GM12864 (cell line): ENCODE measurements at places on chromosomes 3 and 15.

DNA sequence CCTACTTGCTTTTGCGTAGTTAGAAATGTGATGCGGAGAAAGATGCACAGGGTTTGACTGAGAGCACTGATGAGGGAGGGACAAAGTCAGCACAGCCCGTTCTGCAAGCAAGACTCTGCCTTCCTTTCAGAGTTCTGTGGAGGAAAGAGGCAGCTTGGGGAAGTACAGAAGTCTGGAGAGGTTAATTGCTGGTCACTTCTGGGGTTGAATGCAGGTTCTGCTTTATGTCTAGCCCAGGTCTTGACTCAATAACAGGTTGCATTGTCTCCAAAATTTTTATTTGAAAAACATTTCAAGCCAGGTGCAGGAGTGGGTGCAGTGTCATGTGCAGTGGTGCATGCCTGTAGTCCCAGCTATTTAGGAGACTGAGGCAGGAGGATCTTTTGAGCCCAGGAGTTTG is 461.7 kb downstream of the NR2F2 start:
- no peak for DNase-seq

DNA sequence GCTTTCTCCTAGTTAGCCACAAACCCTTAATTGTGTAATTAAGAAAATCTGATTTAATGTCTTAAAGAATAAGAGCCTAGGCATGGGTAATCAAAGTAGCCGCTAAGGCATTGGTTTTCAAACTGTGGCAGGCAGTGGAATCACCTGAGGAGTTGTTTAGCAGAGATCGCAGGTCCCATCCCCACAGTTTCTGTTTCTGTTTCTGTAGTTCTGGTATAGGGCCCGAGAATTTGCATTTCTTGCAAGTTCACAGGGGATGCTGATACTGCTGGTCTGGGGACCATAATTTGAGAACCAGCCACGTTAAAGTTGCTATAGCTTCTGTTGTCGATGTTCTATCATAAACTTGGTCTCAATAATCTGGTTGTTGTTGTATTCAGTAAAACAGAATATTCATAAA is 204.3 kb downstream of the ALCAM start:
- no peak for DNase-seq

GRCh38 chr3:150589759-150590158 is 13.4 kb upstream of the SELENOT start:
- no peak for DNase-seq

- DNase-seq = no peak
These were observed 859 bp downstream of the RORA start for GRCh38 chr15:61227950-61228936.

DNA sequence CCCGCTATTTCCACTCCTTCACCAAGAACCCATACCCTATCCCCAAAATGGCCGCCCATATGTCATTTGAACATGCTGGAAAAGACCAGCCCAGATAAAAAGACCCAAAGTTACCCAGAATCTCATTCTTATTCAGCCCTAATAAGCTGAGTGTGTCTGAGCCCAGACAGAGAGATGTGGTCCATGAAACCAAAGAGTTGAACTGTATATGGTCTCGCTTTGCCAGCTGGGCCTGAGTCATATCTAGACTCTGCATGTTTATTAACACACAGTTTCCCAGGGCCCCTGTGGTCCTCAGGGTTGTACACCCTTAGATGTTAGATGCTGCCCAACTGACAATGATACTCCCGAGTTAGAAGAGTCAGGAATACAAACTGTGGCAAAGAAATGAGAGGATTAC is 201.9 kb upstream of the STRIT1 start:
- no peak for DNase-seq

DNA sequence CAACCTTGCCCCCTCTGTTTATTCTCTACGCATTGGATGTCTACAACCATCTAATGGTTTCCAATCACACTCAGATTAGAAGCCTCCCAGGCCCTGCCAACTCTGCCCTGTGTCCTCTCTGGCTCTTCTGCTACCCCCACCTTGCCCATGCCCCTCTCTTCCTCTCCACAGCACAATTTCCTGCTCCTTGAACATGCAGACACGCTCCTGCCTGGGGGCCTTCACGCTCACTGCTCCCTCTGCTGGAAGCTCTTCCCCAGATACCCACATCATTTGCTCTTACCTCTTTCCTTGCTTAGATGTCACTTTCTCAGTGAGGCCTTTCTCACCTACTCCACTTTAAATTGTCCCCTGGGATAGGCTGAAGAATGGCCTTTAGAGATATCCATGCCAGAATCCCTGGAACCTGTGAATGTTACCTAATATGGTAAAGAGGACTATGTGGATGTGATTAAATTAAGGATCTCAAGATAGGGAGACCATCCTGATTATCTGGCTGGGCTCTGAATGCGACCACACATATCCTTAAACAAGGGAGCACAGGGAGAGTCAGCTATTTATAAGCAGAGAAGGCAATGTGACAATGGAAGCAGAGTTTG is 9.9 kb downstream of the KY start:
- DNase-seq = no peak

GRCh38 chr3:177979703-177980102 is 556.5 kb upstream of the KCNMB2 start:
- DNase-seq = no peak

DNA sequence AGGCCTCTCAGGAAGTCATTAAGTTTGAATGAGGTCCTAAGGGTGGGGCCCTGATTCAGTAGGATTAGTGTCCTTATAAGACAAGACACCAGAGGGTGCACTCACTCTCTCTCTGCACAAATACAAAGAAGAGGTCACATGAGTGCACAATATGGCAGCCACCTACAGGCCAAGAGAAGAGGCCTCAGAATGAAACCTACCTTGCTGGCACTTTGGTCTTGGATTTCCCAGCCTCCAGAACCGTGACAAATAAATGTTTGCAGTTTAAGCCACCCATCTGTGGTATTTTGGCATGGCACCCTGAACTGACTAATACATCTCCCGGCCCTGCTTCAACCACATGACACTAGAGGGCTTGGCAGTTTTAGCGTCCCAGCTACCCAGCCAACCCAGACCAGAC is 73.9 kb upstream of the CHRNB4 start:
- no peak for DNase-seq

DNA sequence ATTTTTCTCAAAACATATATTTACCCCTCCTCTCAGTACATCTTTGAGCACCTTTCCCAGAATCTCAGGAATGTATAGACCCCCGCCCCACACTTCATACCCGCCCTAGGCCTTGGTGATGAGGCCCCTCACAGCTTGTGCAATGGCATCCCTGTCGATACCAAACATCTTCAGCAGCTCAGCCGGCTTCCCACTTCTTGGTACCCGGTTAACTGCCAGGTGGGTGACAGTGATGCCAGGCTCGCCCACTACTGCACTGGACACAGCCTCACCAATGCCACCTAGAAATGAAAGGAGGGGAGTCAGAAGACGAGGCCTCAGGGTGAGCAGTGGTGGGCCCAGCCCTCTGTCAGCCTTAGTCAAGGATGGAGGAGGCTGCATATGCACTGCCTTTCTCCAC is 30.2 kb downstream of the TKT start:
- DNase-seq = no peak

GRCh38 chr15:34282384-34282783 is 55.2 kb downstream of the SLC12A6 start:
- DNase-seq = no peak

DNA sequence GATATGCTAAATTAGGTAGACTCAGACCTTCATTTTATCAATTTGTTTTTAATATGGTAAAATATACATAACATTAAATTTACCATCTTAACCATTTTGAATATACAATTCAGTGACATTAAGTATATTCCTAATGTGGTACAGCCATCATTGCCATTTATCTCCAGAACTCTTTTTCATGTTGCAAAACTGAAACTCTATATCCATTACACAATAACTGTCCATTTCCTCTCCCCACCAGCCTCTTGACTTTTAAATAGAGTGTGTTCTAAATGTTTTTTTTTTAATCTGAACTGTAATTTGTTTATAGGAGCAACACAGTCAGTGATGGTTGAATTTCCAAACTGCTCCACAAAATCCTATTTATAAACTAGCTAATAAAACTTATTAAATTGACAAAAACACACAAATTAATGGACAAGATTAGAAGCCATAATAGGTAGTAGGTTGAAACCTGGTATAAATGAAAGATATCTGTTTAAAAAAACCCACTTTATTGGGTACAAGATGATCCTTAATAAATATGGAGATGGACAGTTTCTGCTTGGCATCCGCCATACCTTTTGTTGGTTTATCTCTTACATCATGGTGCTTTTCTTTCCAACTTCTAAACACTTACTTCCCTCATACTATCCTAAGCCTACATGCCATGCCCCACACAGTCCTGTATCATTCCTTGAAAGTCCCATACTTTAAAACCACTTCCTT is 142.4 kb downstream of the ZPLD1 start:
- no peak for DNase-seq

- no peak for DNase-seq
These were observed 121.3 kb upstream of the SOX14 start for GRCh38 chr3:137642831-137643230.

DNA sequence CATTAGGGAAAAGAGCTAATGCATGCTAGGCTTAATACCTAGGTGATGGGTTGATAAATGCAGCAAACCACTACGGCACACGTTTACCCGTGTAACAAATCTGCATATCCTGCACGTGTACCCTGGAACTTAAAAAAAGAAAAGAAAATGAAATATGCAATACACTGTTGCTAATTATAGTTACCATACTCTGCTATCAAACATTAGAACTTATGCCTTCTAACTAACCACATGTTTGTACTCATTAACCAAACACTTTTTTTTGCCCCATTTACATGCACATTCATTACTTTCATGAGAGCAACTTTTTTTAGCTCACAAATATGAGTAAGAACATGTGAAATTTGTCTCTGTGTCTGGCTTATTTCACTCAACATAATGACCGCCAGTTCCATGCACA is 253.1 kb downstream of the CGGBP1 start:
- no peak for DNase-seq
